ENCODE measurements at places on chromosomes 6 and 20. TPM values are rescaled to one million over a fixed set of nuclear protein-coding genes. Genes with fewer than 3 reads are reported as not detected.

GRCh38 chr20:40776466-40777457, 87.7 kb upstream of the MAFB start:
- DNase-seq: no peak

DNA sequence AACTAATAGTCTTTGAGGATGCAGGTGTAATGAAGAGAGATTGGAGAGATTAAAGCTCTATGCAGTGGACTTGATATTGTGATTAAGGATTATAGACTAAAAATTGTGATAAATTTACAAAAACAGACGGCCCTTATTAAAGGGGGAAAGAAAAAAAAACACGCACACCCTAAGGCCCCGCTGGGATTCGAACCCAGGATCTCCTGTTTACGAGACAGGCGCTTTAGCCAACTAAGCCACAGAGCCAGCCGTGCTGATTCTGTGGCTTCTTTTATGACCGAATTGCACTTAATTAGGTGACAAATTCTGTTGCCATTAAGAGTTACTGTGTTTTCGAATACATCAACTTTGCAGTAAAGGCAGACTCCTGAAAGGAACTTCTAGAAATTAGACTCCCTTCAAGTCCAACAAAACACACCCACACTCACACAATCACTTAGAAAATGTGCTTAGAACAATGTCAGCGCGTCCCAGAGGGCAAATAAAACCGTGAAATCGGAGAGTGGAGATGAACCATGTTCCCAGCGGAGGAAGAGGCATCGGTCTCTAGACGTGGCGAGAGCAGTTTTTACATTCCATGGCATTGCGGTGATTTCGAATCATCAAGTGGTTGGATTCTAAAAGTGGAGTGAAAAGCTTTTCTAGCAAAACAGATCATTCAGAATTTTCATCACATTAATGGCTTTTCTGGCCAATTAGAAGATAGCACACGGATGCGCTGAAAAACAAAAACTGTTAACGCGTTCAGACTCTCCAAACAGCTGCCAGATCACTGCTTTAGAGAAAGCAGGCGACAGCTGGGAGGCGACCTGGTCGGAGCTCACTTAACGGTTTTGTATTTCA, 122.6 kb downstream of the GPX5 start:
- DNase-seq: peak; percentile 95

The VARS2 gene
- 23.2 TPM for total RNA-seq

The DYNLT2 gene
- 1.7 TPM for total RNA-seq

DNA sequence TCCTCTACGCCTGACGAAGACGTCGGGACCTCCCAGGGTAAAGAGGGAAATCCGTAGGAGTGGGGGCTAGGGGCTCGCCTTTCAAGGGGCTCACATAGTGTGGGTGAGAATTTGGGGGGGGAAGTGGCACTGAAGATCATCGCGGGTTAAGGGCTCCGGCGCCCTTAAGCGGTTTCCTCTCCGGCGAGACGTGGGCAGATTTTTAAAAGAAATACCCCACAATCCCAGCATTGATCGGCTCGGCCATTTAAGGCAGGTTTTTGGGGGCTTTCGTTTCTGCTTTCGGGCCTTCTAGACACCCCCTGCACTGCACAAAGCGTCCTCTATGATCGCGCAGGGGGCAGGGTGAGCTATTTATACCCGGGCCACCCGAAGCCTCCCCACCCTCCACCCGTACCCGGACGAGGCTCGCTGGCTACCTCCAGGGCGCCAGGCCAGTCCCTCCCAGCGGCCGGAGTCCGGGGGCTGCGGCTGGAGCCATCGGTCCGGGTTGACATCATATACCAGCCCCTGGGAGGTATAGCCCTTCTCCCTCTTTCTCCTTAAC, 1.2 kb downstream of the NKX2-2 start:
- DNase-seq: no peak

The UBE2C gene
- total RNA-seq: 289 TPM

DNA sequence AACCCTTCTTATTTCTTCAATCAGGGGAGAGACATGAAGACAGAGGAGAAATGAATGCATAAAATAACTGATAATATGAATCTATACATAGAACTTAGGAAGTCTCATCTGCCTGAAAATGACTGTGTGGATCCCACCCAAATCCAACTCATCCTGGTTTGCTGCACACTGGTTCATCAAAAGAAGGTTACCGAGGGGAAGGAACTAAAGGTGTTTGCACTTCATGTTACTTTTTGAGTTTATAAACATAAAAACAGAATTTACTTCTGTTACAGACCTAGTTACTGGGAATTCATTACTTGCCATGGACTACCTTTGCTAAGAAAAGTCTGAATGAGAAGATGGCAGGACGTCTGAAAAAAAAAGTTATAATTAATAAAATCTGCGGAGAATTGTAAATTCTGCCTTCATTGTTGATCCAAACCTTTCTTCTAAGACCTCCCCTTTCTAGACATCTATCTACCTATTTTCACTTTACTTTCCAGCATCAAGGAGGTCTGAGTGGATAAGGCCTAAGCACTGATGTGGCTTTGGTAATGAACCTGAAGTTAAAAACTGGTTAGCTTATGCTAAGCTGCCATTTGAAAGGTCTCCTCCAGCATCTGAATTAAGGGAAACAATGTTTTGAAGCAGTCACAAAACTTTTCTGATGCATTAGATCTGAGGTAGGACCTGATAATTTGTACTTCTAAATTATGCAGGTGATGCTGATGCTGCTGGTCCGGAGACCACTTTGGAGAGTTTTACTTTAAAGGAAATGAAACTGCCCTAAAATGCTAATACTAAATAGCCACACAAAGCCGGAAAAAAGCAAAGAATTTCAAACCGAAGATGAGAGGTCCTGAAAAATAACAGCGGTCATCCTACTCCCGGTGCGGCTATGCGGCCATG, 84.0 kb downstream of the HFE start:
- no peak for DNase-seq

Data from HT-29 (cell line).